ENCODE measurements at places on chromosomes 7 and 10.

GRCh38 chr10:119831656-119832055 lies 41.0 kb downstream of the MCMBP start:
- no peak for DNase-seq

- no peak for DNase-seq
Measured at GRCh38 chr10:30542001-30542894, 87.3 kb downstream of the LYZL2 start.

GRCh38 chr10:359093-359492 lies 223.8 kb downstream of the ZMYND11 start:
- no peak for DNase-seq

- no peak for DNase-seq
Measured at GRCh38 chr10:54159924-54160323, 641.1 kb downstream of the PCDH15 start.

DNA sequence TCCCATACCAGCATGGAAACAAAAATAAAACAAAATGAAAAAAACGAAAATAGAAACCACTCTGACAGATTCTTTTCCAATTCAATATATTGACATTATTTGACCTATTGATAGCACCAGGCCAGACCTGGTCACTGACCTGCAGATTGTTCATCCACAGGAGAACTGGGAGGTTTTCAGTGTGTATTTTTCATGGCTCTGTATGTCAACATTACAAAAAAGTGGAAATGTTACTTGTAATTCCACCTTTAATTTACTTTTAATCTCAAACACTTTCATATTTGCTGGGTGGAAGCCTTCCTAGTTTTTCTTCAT lies 2.9 kb downstream of the HKDC1 start:
- no peak for DNase-seq

DNA sequence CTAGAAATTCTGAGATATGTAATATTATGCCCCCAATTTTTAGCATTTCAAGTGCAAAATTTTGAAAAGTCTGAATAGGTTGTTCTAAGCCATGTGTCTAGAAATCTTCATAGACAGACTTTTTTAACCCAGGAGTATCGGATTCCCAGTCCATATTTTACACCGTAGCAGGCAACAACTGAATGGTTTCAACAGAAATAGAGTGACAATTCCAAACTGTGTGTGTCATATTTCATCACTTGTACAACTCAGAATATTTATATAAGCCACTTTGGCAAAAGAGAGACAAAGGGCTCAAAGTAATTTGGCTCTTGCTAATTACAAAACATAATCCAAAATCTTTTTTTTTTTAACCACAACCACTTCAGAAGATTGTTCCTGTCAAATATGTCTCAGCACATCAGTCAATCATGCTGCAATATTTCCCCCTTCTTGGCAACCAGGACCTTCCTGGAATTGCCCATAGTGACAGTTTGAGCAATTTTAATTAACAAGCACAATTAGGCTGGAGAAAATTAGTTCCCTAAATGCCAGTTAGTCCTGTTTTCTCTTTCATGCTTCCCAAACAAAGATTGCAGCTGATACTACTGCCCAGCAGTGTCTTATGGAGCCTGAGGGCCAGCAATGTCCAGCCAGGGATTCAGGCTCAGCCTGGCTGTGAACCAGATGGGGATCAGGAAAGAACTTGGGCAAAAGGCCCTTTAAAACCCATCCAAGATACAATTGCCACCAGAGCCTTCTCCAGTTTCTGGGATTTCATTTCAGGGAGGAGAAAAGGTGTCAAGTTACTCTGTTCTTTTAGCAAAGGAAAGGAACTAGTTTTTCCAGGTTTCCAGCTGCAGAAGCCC lies 533.3 kb upstream of the GHITM start:
- no peak for DNase-seq

DNA sequence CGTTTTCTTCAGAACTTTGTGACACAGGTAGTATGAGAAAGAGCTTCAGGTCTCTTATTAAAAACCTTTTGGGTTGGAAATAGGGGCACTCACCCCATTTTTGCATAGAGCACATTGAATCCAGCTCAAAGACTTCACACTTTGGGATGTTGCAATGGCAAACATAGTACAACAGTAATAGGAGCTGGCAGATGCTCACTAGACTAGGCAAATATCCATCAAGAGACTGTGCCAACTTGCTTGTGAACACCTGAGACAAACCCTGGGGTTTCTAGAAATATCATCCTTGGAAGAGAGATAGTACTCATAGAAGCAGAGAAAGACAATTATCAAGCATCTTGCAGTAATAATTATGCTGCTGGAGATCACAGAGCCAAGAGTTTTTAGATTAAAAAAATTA lies 280.0 kb downstream of the CACNA2D1 start:
- no peak for DNase-seq

DNA sequence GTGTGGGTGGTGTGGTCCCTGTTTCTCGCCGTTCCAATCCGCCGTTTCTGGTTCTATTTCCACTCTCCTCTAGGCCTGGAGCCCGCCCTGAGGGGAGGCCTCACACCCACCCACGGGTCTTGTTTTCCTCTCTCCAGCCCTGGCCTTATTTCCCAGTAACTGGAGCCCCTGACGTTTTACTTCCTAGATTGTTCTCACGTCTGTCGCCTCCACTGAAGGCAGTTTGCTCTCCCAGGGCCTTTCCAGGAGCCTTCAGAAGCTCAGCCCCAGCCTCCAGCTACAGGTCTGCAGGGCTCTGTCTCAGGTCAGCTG lies 30.6 kb downstream of the CFAP46 start:
- DNase-seq = no peak

DNA sequence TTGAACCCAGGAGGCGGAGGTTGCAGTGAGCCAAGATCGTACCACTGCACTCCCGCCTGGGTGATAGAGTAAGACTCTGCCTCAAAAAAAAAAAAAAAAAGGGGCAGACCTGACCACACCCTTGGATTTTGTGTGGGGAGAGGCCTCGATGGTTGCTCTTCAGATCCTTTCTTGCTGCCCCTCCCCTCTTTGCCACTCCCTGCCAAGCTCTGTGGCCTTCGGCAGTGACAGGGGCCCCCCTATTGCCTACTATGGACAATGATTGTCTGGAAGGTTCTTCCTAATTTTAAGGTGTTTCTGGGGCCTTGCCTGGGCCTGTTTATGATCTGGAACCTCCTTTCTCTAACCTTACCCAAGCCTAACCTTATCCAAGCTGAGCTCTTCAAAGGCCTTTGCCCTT lies 795 bp downstream of the PRF1 start:
- no peak for DNase-seq

DNA sequence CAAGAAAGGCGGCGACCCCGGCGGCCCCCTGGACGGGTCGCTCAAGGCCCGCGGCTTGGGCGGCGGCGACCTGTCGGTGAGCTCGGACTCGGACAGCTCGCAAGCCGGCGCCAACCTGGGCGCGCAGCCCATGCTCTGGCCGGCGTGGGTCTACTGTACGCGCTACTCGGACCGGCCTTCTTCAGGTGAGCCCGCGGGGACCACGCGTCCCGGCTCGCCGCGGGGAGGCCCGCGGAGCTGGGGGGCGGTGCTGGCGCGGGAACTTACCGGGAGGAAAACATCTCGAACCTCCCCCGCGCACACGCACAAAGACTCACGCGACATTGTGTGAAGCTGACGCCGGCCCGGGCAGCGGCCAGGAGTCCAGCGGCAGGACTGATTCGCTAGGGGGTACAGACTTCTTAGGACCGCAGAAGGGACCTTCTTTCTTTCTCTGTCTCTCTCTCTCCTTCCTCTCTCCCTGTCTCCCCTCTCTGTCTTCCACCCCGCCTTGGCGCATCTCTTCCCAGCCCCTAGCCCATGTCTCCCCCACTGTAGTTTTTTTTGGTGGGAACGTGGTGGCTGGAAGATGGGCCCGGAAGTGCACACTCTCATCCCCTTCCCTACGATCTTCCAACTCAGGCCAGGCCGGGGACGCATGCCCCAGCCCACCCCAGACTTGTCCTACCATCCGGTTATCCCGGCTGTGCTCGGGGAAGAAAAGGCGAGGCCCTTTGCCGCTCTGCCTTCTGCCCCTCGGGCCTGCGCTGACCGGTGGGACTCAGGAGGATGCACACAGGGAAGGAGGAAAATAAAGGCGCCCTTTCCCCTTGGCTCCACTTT lies 1.2 kb downstream of the EN2 start:
- no peak for DNase-seq

DNA sequence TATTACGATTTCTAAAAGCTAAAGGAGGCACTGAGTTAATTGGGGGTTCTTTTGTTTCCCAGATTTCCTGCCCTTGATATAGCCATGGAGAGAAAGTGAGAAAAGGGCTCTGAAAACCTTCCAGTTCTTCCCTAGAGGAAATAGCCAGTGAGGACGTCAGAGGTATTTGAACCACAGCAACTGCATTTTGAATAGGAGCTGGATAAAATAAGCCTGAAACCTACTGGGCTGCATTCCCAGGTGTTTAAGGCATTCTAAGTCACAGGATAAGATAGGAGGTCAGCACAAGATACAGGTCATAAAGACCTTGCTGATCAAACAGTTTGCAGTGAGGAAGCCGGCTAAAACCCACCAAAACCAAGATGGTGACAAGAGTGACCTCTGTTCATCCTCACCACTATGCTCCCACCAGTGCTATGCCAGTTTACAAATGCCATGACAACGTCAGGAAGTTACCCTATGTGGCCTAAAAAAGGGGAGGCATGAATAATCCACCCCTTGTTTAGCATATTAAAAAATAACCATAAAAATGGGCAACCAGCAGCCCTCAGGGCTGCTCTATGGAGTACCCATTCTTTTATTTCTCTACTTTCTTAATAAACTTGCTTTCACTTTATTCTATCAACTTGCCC lies 85.1 kb upstream of the FRMD4A start:
- DNase-seq = no peak

- no peak for DNase-seq
Measured at GRCh38 chr7:91414734-91415133, 150.5 kb downstream of the FZD1 start.

- DNase-seq = no peak
Measured at GRCh38 chr7:157674027-157674714, 337.4 kb downstream of the DNAJB6 start.

DNA sequence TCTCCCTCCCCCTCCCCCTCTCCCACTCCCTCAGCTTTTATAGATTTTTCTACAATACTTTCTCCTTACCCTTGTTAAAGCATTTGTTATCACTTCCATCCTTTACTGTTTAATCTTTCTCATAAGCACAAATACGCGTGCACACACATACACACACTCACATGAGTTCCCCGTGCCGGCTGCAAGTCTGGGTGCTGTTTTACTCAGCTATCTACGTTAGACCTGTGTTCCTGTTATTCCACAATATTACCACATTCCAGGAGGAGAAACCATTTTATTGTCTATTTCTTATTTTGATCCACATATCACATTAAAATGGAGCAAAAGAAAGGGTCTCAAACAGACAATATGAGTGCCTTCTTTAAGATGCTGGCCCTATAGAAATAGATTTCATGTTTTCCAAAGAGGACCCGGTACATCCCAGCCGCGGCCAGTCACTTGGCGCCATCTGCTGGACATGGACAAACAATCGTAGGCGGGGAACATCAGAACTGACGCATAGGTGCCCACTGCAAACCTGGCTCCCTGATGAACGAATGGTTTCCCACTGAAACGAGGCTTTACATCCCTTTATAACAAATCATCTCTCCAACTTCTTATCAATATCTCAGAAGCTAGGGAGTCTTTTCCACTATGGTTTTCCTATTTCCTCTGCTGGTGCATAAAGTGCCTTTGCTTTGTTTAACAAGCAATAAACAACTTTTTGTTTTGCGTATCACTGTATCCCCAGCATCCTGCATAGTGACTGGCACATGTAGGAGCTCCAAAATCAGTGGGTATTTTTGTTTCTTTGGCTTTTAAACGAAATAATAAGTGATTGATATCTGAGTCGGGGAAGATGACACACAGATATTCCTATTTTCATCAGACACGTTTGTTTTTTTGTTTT lies 25.2 kb upstream of the OPTN start:
- peak; percentile 59 for DNase-seq

DNA sequence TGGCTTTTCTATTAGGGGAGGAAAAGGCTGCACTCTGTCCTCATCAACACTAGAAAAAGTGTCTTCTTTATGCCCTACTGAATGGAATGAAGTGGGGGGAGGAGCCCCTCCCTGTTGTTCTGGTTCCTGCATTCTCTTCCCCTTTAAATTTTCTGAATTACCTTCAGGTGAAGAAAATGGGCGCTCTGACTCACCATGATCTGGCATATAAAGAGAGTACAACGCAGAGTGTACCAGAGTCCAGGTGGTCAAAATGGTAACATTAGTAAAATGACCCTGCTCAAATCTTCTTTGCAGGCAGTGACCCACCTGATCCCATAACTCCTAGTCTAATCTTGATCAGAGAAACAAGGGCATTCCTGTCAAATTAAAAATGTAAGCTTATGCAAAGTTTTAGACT lies 80.7 kb downstream of the THSD7A start:
- DNase-seq = no peak

GRCh38 chr7:47039089-47039648 lies 542.7 kb downstream of the TNS3 start:
- DNase-seq = no peak

DNA sequence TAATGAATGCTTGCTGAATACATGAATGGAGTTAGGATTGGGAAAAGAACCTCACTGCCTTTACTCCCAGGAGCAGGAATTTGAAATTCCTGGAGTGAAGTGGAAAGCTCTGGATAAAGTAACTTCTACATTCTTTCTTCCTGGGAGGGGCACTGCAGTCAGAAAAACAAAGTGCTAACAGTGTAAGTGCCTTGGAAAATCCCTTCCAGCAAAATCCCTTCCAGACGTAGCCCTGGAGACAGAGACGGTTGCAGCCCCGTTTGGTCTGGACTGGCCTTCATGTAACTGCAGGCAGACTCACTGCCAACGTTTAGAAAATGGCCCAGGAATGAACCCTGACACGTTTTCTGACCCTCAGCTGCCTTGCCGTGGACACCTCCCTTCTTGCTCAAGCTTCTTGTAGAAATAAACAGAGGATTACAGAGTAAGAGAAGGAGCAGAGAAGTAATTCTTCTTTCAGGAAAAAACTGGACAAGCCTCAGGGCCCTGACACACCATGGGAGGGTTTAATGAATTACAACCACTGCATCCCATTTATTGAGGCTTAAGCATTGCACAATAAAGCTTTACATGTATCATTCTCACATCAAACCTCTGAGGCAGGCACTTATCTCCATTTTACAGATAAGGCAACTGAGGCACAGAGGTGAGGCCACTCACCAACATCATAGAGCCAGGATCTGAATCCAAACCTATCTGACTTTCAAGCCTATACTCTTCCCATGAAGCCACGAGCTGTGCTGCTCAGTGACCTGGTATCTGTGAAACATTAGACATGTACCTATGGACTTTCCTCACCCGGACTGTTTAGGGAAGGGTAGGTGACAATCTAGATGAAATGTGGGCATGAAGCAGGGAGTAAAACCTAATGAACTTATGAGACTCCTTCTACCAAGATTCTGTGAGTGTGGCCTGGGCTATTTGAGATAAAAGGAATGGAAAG lies 7.8 kb downstream of the ITPRIP start:
- peak; percentile 74 for DNase-seq
